ENCODE measurements at places on chromosomes 6 and 20. TPM values are rescaled to one million over a fixed set of nuclear protein-coding genes. Genes with fewer than 3 reads are reported as not detected.

BNIP5 gene
- 0.13 TPM for total RNA-seq

SKIC2 gene
- total RNA-seq, result 46.3 TPM

COL9A3 gene
- 9.6 TPM for total RNA-seq

LY6G5C gene
- 1.6 TPM for total RNA-seq

- DNase-seq, result no peak
Measured at GRCh38 chr6:168403370-168404005, 37.5 kb upstream of the SMOC2 start.

DNA sequence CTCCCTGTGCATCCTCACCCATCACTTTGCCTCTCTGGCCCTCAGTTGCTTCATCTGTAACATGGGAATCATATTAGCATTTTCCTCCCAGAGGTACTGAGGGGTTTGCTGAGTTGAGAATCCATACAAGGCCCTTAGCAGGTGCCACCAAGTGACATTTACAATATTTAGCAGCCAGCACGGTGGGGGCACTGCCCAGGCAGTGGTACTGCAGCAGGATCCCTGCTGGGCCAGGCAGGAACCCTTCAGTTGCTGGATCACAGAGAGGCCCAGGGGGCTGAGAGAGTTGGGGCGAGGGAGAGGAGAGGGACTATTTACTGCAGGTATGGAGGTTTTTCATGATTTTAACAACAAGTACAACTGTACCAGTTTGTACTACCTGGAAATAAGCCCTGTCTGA, 65.9 kb downstream of the CDH22 start:
- DNase-seq, result no peak

SCGN gene
- 13.4 TPM for total RNA-seq

- no peak for DNase-seq
Measured at GRCh38 chr6:32622545-32623401, 14.4 kb upstream of the HLA-DQA1 start.

CABLES2 gene
- total RNA-seq, result 1.4 TPM

MANEA gene
- total RNA-seq, result 4.3 TPM

DNA sequence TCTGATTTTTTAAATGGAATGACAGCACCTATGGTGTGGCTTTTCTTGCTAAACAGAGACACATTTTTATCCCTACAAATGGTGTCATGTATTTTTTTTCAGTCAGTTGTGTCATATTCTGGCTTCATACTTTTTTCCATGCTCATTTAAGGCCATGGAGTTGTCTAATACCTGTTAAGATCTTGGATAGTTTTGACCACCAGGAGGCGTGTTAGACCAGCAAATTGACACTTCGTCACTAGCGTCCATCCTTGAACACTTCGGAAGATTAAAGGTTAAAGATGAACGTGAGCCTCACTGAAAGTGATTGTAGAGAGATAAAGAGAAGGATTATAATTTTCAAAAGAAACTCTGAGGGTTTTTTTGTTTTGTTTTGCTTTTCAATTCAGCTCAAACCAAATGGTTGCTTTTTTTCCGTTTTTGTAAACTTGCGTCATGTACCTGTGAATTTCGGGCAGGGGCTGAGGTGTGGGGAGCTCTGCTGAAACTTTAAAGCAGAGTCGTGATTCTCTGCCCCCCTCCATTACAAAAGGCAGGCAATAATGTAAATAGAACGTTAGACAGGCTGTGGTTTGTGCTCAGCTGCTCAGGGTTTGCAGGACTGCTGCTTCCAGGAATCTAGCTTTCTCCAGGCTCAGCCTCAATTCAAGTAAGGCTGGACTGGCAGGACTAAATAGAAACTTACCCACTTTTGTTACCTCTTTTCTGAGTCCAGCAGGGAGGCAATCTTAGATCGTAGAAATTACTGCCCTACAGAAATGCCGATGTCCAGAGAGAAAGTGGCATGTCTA, 245.1 kb downstream of the FOXA2 start:
- DNase-seq, result no peak

GRCh38 chr20:44324343-44324742, 12.5 kb upstream of the R3HDML start:
- DNase-seq, result no peak

- no peak for DNase-seq
Measured at GRCh38 chr6:133277900-133278545, 36.9 kb downstream of the EYA4 start.

DNA sequence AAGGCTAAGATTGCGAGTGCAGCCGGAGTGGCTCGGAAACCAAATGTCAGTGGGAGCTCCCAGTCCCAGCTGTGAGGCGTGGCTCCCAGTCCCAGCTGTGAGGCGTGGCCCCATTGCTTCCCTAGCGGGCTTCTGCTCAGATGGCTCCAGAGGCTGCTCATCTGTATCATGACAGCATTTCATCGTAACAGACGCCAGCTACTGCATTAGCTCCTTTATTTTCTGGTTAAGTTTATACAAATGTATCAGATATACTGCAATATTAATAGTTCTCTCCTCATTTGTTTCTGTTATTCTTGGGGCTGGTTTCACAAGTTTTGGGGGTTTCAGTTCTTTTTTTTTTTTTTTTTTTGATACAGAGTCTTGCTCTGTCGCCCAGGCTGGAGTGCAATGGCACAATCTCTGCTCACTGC, 34.7 kb upstream of the TBXT start:
- no peak for DNase-seq

GRCh38 chr6:130716466-130716865, 110.7 kb upstream of the SMLR1 start:
- DNase-seq, result no peak

RBPJL gene
- total RNA-seq, result 270 TPM

DNA sequence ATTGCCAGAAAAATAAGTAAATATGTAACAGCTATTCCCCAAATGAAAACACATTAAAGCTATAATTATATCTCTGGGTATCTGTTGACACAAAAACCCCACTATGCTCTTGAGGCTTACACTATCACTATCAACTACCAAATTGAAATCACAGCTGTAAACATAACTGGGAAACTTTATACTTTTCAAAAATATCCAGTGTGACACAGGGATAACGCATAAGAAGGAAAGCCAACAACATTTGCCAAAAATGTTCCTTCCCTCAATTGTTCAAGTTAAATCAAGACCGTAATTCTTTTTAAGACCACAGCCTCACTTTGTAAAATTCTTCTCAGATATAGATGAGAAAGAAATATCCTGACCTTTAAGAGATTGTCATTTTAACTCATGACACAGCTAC, 3.1 kb downstream of the ZHX3 start:
- no peak for DNase-seq

DNA sequence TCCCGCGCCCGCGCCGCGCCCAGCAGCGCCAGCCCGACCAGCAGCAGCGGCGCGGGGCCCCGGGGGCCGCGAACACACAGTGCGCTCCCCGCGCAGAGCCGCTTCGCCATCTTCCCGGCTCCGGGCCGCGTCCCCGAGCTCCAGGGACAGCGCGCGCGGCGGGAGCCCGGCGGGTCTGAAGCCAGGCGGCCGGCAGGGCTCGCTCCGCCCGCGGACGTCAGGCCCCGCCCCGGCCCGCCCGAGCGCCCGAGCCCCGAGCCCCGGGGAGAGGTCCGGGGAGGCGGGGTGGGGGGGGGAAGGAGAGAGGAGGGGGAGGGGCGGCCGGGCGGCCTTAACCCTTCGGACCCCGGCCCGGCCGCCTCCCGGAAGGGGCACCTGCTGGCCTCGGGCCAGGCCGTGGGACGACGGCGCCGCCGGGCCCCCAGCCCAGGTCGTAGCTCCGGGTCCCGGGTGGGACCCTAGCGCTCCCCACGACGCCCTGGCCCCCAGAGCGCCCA, at the start of gene LAMA5:
LAMA5 (minus strand) TSS at position 177 of the 497 bp plus-strand sequence; CDS start at position 110, 67 bp downstream.
- DNase-seq, result peak; percentile 73

DNA sequence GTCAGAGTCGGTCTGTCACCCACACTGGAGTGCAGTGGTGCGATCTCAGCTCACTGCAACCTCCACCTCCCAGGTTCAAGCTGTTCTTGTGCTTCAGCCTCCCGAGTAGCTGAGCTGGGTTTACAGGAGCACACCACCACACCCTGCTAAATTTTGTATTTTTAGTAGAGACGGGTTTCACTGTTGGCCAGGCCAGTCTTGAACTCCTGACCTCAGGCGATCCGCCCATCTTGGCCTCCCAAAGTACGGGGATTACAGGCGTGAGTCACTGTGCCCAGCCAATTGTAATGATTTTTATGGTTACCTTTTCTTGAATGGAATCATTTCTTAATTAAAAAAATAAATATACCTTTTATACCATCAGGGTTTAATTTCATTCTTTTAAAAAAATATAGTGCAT, 105.7 kb downstream of the MTHFD1L start:
- no peak for DNase-seq

GRCh38 chr20:49680484-49680883, 33.2 kb downstream of the B4GALT5 start:
- DNase-seq, result no peak

- DNase-seq, result no peak
Measured at GRCh38 chr6:51468704-51469103, 618.7 kb downstream of the PKHD1 start.

PAX1 gene
- total RNA-seq, result not detected

PRL gene
- not detected for total RNA-seq

- DNase-seq, result no peak
Measured at GRCh38 chr6:156437121-156437879, 339.9 kb upstream of the ARID1B start.

Data from pancreas (tissue), 10 donors.